Aorta (tissue), 5 donors: ENCODE measurements at places on chromosomes 2 and 18. TPM values are rescaled to one million over a fixed set of nuclear protein-coding genes. Genes with fewer than 3 reads are reported as not detected.
A peak's percentile ranks its signal among the peaks of the same experiment; 100 is the strongest.

DNA sequence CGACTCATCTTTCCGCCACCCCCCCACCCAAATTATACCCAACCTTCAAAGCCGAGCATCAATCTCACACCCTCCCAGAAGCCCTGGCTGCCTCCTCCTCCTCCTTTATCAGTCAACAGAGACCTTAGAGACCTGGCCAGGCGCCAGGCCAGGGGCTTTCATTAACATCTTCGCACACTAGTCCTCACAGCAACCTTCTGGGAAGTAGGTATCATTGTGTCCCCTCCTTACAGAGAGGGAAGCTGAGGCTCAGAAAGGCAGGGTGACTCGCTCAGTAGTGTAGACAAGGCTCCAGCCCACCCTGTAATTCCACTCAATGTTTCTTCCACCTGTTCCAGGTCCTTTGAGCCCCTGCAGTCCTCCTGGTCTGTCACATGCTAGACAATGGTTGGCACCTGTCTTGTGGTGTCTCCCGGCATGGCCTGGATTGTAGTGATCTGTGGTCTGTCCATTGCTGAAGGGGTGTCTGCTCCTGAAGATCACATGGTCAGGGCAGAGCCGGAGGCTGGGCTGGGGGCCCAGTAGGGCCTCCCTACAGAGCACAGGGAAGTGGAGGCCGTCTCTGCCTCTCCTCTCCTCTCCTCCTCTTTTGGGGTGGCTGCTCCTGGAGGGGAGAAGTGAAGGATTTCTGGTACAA is 36.0 kb downstream of the KLHL29 start:
- DNase-seq, result no peak

DNA sequence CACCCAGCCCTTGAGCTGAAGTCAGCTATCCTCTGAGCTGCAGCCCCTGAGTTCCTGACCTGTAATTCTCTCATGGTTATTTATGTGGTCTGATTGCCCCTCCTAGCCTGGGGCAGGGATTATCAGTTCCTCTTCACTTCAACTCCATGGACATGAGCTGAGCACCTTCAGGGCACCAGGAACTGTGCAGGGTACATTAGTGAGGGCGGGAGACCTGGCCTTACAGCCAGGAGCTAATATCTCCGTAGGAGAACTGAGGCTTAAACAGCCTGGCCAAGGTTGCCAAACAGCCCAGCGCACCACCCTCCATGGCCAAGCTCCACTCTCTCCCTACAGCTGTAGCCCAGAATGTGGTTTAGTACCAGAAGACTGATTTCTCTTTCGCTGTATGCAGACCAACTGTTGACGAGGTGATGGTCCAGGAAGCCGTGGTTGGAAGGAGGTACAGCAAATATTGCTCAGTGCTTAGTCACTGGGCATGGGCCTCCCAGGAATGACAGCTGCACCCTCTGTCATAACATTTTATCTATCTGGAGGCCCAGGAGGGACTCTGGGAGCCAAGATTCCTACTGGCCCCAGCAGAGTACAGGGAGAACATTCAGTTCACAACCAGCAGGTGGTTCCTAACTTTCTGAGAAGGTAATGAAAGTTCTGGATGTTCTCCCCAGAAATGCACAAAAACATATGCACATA is 228.7 kb upstream of the SIX2 start:
- peak; percentile 65 for DNase-seq

DNA sequence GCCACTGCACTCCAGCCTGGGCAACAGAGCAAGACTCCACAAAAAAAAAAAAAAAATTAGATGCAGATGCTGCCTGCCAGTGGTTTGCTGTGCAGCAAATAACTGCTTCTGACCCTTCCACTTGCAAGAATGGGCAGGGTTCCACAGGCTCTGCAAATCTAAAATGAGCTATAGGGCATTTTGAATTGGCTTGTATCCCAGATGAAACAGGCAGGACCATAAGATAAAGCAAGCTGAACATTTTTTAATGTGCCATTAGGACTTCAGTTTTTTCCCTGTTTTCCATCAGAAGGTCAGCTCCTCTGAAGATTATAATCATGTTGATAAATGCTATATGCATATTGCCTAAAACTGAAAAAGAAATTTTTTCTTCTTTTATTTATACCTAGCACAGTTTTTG is 15.7 kb upstream of the FZD7 start:
- DNase-seq, result no peak

DNA sequence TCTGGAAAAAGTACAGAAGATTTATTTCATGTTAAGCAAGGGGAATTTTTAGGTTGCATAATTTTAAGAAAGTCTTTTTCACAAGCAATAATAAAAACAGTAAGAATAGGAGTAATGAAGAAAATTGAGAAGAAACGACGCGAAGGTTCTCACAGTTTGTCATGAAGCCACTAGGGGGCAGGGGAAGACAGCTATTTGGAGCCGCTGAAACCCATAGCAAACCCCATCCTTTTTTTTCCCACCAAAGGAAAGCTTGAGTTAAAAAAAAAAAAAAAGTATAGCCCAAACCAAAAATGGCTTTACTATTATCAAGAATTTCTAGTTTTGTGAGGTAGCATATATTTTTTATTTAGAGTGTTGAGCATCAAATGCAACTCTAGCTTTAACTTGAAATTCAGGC is 300.9 kb downstream of the PHLPP1 start:
- no peak for DNase-seq

CYRIA gene
- 24.9 TPM for total RNA-seq

GRCh38 chr2:40147360-40147759 is 304.5 kb downstream of the SLC8A1 start:
- no peak for DNase-seq

DNA sequence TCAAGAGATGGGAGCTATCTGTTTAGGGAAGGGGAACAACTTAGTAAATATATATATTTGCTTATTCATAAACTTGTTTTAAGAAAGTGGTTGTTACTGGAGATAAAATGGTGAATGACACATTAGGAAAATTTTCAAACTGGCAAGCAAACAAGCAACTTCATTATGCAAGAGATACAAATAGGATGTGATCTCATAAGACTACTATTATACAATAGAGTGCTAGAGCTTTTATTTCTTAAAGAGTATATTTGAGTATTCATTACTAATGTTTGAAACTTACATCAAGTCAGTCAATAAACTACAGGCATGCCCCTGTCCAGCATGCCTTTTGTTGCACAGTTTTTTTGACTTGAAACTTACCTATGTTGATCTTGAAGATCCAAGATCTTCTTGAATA is 355.2 kb upstream of the KCNJ3 start:
- DNase-seq, result no peak

DNA sequence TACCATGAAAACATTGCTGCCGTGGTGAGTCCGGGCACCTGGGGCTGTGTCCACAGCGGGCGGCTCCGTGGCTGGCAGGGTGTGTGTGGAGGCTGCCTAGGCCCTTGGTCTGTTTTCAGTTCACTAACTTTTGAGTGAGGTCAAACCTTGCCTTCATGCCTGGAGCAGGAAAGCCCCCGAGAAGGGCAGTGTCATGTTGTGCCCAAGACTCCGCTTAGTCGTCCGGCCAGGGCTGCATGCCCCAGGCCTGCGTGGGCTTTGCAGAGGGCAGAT is 24.1 kb downstream of the MAL start:
- peak; percentile 73 for DNase-seq

RTP5 gene
- not detected for total RNA-seq

DNA sequence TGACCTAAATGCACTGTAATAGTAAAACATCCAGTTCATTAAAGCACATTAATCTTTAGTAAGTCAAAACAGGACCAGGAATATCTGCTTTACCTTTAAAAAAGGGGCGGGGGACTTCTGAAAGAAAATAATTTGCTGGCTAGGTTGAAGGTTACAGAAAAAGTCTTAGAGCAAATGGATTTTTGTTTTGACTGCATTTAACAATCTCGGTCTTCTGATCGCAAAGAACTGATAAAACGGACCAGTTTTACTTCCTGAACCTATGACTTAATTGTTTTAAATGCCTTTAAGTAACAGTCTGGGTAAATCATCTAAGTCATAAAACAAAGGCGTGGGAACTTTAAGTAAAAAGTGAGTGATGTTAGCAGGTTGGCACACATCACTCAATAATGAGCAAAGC is 783 bp downstream of the BUB1 start:
- DNase-seq, result no peak

GRCh38 chr2:67612576-67613042 is 215.5 kb downstream of the ETAA1 start:
- DNase-seq, result no peak

GCG gene
- total RNA-seq, result 0.62 TPM

GRCh38 chr2:200450288-200450687 is 59.6 kb downstream of the KCTD18 start:
- DNase-seq, result no peak

- no peak for DNase-seq
These were observed 28.7 kb downstream of the SRSF7 start for GRCh38 chr2:38722271-38723061.

DNA sequence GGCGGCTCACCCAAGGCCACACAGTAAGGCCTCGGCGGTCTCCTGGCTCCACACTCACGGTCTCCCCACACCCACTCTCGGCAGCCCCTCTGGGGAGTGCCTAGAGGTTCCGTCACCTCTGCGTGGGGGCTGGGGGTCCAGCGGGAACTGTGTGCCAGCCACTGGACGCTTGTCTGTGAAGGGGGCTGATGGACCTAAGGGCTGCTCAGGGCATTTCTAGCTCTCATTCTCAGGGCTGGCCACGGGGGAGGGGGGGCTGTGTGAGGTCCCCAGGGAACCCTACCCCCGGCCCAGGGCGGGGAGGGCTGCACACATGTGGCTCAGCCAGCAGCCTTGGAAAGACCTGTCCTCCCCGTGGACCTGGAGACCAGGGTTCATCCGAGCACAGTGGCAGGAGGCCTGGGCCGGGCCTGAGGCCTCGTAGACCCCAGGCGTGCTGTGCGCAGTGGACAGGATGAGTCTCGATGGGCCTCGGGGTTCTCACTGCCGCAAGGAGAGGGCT is 27.1 kb upstream of the ODC1 start:
- no peak for DNase-seq

DNA sequence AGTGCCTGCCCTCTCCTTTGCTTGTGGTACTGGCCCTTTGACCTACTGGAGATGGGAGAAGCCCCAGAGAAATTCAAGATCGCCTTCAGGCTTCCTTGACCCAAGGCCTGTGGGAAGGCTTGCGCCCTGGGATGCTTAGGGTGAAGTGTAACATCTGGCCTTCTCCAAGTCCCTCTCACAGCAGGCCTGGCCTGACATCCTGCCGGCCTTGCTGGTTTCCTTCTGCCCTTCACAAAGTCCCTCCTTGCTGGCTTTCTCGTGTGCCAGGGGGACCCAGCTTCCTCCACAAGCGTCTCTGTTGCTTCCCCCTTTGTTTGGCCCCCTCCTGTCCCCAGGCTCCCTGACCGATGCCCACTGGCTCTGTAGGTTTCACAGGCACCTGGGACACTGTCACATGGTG is 26.4 kb downstream of the TCF7L1 start:
- no peak for DNase-seq

DNA sequence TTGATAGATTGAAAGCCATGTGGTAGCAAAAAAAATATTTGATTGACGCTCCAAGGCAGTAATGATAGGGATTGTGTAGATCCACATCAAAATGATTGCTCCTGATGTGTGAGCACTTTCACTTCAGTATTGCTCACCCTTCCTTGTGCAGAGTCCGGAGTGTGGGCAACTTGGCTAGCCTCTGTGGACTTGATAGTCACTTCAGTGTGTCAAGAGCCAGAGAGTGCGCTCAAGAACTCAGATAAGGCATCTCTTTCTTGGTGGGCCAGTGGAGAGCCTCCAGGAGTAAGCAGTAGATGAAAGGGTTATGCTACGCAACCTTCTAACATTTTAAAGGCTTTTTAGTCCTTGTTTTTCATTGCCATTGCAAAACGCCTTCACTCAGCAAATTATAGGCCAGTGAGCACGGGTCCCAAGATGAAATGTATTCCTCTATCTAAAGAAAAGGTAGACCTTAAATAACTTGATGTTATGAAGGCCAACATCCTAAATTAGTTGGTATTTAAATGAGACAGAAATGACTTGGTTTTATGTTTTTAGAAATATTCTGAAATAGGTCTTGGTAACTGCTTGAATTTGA is 84.4 kb downstream of the MEIS1 start:
- DNase-seq, result no peak

DNA sequence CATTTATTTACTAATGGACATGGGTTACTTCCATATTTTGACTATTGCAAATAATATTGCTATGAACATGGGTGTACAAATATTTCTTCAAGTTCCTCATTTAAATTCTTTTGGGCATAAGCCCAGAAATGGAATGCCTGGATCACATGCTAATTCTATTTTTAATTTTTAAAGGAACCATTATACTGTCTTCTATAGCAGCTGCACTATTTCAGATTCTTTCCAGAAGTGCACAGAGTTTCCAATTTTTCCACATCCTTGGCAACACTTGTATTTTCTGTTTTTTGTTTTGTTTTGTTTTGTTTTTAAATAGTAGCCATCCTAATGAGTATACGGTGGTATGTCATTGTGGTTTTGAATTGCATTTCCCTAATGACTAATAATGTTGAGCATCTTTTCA is 8.5 kb upstream of the RALBP1 start:
- no peak for DNase-seq

- no peak for DNase-seq
These were observed 382.7 kb upstream of the SALL3 start for GRCh38 chr18:78596794-78597345.

L3MBTL4 gene
- total RNA-seq, result 2.8 TPM

GTF3C2 gene
- 42.7 TPM for total RNA-seq

DNA sequence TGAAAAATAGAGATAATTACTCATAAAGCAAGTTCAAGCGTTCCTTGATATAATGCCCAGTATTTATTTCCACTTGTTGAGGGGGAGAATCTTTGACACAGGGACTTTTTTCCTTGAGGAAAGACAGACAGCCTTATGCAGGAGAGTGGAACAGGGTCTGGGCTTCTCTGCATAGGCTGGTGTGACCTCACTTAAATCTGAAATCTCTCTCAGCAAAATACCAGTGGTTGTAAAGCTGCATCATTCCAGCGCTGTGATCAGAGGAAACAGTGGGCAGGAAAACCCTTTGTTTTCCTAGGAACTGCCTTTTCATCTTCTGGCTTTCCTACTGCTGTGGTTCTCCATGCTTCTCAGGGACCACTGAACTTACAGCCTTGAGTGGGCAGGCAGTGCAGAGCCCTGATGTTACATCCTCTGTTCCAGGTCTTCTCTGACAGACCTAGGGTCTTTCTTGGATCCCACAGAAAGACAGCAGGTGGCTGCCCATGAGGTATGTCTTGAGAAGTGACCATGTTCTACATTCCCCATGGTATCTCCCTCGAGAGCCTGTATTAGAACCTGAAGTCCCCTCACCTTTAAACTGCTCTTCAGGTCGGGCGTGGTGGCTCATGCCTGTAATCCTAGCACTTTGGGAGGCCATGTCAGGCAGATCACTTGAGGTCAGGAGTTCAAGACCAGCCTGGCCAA is 17.6 kb upstream of the MAP4K4 start:
- no peak for DNase-seq

- DNase-seq, result no peak
These were observed 137.0 kb downstream of the NCKAP5 start for GRCh38 chr2:133431289-133431688.

- DNase-seq, result no peak
These were observed 89.8 kb upstream of the SP3 start for GRCh38 chr2:174054926-174055325.

CKAP2L gene
- 0.69 TPM for total RNA-seq

- peak; percentile 52 for DNase-seq
These were observed 20.1 kb upstream of the YES1 start for GRCh38 chr18:832085-832681.
